ENCODE measurements at places on chromosomes 3 and 15.

DNA sequence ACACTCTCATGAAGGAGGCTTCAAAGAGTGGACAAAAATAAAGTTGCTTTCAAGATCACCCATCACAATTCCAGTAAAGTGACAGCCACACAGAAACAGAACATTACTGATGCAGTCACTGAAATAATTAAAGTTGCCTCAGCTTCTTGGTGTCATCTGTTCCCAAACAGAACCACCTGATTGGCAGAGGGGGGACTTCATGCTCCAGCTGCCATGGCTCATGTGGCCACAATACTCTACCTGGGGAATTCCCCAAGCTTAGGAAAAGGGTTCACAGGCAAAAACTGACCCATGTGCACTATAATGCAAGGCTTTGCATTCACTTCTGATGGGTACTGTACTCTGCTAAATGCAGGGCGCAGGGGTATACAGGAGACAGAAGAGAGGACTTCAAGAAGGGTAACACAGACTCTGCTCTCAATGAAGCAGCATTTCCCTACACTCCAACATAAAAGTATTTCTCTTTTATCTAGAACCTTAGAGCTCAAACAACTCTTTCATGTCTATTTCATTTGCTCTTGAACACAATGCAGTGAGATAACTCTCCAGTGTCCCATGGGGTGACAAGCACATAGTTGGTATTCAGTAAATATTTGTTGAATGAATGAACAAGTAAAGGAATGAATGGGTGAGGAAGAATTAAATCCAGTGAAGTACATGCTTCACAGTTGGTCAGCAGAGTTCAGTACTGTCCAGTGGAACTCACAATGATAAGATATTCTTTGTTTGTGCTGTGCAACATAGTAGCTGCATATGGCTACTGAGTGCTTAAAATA, 8.6 kb upstream of the CTNNB1 start:
- DNase-seq = no peak

DNA sequence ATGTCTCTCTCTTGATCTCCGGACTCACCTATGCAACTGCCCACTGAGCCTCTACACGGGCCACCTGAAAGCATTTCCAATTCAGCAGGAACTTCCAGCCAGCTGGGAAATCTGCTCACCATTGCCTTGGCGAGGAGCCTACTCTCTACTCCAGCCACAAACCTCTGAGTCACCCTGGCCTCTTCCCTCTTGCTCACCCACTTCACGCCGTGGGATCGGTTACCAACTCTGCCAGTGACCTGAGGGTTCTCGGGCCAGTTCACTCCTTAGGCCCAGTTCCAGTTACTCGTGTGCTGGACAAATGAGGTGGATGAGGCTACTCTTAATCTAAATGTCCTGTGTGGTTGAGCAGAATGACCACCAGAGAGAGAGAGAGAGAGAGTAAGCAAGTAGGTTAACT, 70.1 kb downstream of the CEMIP start:
- peak; percentile 4 for DNase-seq

DNA sequence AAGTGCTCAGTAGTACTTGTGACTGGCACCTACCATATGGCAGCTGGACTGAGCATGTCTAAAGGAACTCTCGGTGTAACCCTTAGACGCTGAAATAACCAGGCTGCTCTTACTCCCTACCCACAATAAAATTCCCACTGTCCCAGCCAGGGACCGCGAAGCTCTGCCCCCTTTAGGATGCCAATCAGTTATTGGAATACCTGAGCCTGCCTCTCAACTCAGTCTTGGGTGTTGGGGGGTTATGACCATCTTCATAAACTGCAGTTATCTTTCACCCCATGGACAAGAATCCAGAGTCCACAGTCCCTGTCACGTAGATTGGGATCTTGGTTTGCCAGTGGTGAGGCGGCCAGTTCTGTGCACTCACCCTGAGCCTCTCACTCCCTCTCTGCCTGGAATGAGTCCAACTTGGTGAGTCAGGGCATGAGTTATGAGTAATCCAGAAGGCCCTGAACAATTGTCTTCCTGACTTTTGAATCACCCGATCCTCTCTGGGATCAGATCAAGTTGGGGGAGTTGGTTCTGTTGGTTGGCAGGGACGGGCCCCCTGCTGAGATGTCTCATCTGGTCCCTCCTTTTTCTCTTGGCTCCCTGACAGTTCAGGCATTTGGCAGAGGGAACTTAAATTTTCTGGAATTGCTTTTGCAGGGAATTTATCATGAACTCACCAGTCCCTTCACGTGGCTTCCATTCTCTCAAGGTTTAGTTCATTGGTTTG, 120.1 kb upstream of the UBE2E1 start:
- DNase-seq = no peak

- DNase-seq = no peak
Observed at GRCh38 chr3:33624756-33625155, 93.3 kb downstream of the CLASP2 start.

DNA sequence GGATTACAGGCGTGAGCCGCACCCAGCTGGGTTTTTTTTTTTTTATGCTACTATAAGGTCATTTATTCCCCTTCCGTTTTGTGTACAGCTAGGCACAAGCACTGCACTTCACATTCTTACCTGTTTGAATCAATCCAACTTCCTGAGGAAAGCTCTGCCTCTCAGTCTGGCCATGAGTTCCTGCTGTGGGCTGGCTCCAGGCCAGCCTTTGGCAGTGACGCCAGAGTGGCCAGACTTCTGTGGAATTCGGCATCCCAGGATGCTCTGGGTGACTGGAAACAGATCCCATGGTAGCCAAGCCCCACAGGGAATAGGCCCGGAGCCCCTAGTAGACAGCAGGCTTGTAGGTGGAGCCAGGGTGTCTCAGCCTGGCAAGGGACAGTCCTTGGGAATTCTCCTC, 21.5 kb upstream of the TIMP4 start:
- no peak for DNase-seq

GRCh38 chr3:114551770-114552526, 258.1 kb downstream of the TIGIT start:
- no peak for DNase-seq

DNA sequence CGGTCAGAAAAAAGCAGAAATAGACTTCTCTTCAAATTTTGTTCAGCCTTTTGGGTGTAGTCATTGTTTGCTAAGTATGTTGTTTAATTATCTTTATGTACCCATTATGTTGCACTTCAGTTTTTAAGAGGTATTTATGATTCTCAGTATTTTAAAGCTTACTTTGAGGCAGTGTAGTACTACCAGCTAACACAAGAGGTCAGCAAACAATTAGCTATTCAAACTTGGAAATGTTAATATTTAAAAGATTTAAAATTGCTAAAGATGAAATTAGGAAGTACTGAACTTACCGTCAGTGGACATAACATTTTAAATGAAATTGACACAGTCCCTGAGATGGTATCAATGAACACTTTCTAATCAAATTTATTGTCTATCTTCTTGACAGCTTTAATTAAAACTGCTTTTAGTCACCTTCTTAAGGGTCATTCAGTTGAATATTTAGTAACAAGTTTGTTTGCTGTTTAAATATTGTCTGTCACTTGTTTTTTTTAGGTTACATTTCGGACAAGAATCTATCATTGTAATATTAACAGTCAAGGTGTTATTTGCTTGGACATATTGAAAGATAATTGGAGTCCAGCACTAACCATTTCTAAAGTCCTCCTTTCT, 28.1 kb downstream of the NKIRAS1 start:
- no peak for DNase-seq

DNA sequence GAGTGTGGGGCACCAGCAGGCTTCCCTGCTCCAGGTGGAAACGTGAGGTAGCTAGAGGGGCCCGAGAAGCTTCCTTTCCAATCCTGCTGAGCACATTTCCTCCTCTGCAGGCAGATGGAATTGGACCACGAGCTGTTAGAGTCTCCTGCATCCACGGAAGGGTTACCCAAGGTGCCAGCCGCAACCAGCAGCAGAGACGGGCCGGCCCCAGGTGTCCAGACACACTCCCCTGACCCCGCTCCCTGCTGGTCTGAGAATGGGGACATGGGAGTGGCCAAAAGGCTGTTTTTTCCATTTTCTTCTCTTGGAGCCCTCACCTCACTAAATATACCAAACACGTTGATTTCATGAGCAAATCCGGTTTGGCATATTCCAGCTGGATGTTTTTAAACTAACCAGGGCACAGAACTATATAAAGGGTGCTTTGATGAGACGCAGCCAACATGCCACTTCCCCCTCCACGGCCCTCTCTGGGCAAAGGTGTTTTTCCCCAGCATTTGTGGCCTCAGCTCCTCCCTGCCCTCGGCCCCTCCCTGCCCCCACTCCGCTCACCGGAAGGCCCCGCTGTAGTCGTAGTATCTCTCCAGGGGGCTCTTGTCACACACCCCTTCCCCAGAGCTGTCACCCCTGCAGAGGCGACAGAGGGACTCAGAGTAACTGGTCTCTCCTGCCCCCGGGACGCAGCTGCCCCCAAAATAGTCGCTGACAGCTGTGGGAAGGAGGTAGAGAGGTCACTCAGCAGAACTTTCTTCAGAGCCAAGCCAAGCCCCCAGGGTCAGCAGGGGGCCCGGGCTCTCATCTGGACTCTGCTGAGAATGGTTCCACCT, 7.0 kb downstream of the MELTF start:
- DNase-seq = no peak

GRCh38 chr15:101675015-101675414, 22.8 kb upstream of the TM2D3 start:
- DNase-seq = no peak

GRCh38 chr3:27827041-27827440, 104.9 kb upstream of the EOMES start:
- no peak for DNase-seq

DNA sequence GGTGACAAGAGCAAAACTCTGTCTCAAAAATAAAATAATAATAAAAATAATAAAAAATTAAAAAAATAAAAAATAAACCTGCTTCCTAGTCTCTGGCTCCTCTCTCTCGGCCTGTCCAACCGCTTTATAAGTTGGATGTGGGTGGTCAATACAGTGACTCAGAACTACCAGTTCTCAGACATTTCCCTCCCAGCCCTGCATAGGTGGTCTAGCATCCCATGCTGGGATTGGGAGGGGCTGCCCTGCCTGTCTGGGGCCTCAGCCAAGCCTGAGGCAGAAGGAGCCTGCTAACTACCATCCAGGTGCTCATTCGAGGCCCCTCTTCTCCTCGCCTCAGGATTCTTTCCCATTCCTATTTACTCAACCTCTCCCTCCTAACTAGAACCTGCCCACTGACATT, 33.3 kb upstream of the BLM start:
- DNase-seq = no peak

- no peak for DNase-seq
Observed at GRCh38 chr3:52531860-52532516, 1.7 kb downstream of the NT5DC2 start.
